NCI-H2081 treated with DMSO at 0.1 percent for 48 hours (cell line): ENCODE measurements at places on chromosomes 11 and 22.

GRCh38 chr11:96260067-96260511, 82.9 kb downstream of the MAML2 start:
- DNase-seq: no peak

GRCh38 chr22:30694171-30694639, 469 bp upstream of the OSBP2 start:
- no peak for DNase-seq

GRCh38 chr11:18408558-18409291, 3.4 kb upstream of the LDHC start:
- DNase-seq: no peak

GRCh38 chr11:102614485-102614884, 10.6 kb downstream of the MMP20 start:
- DNase-seq: no peak

DNA sequence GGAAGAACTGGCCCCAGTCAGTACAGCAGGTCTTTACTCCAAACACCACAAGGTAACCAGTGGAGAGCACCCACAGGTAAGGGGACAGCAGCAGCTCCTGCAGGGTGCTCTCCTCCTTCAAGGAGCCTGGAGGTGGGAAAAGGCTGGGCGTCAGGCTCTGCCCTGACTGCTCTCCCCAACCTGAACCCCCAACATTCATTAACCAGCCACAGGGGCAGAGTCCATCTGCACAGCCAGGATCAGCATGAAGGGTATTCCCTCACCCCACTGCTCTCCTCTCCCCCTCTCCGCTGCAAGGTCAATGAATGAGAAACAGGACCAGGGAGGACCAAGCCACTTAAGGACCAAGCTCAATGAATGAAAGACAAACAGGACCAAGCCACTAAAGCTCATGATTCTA, 3.7 kb downstream of the SLC37A4 start:
- DNase-seq: no peak

GRCh38 chr11:68481579-68482240, 21.2 kb downstream of the PPP6R3 start:
- no peak for DNase-seq

DNA sequence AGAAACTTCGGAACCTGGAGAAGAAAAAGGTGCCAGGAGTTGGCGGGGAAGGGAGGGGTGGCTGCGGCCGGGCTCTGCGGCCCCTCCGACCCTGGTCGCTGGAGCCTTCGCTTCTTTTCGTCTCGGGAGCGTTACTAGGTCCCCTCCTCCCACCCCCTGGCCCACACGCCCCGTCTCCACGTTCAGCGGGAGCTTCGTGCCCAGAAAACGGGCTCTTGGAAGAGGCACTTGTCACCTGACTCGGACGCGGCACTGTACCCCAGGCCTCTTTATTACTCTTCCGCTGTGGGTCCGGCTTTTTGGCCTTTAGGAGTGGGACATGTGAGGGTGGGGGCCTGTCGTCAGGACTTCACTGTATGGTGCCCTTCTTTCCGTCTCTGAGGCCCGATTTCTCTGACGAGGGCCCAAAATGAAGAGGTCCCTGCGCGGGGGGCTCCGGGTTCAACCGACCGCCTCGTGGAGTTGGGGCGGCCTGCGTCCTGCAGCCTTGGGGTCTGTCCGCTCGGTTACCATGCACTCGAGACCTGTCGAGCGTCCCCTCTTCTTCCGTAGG, 1.2 kb downstream of the CAPRIN1 start:
- DNase-seq: no peak

- no peak for DNase-seq
Observed at GRCh38 chr22:20618488-20618887, 111.1 kb downstream of the MED15 start.

GRCh38 chr11:60951606-60951903, 421 bp downstream of the SLC15A3 start:
- DNase-seq: no peak

DNA sequence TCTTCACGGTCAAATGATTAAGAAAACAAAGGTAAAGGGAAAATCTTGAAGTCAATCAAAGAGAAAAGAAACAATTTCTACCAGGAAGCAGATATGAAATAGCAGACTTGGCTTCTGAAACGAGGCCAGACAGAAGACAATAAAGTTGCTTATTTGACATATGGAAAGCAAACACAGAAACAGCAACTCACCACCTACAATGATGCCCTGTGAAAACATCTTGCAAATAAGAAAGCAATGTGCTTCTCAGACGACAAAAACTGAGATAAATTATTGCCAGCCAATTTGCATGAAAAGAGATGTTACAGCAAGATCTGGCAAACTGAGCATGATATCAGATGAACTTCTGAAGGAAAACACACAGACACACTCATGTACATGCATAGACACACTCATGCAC, 45.9 kb upstream of the CTSC start:
- DNase-seq: no peak

DNA sequence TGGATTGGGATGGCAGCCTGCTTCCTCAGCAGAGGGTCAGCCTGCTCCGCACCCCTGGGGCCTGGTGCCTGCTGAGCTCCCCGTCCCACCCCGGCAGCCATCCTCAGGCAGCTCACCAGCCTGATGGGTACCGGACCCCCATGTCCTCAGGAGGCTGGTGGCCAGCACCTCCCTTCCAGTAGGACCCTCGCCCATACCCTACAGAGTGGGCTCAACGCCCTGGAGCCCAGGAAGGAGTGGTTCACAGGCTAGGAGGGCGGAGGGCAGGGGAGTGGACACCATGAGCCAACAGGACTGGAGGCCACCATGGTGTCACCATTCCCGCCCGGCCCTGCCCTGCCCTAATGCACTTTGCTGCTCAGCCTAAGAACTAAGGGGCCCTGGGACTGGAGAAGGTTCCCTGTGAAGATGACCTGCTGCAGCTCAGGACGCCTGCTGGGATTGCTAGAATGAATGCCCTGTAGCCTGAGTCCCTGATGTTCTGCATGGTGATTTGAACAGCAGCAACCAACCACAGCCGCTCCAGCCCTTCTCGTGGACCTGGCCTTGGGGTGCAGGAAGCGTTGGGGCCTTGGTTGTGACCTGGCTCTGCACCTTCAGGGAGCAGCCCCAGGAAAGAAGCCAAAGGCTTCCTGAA, 1080.8 kb downstream of the BRD1 start:
- no peak for DNase-seq

GRCh38 chr22:33789690-33790253, 130.5 kb downstream of the LARGE1 start:
- DNase-seq: no peak

GRCh38 chr22:17930455-17931313, 93.7 kb downstream of the MICAL3 start:
- DNase-seq: no peak

GRCh38 chr22:17237038-17237668, 17.9 kb upstream of the ADA2 start:
- DNase-seq: no peak

DNA sequence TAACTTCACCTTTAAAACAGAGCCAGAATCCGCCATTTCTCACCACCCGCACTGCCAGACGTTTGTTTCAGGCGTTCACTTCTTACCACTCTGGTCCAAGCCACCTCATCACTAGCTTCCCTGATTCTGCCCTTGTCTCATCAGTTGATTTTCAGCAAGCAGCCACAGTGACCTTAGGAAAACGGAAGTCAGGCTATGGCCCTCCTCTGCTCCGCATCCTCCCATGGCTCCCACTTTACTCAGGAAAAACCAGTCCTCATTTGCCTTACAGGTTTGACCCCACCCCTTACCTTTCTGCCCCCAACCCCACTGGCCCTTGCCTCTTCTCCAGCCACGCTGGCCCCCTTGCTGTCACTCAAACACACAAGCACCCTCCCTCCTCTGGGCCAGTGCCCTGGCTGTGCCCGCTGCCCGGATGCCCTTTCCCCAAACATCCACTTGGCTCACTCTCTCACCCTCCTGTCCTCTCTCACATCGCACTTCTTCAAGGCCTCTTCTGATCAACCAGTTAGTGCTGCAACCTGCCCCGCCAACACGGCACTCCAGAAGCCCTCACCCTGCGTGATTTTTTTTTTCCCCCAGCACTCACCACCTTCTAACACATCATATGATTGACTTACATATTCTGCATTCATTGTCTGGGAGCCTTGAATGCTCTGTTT, 18.9 kb downstream of the TPST2 start:
- no peak for DNase-seq

DNA sequence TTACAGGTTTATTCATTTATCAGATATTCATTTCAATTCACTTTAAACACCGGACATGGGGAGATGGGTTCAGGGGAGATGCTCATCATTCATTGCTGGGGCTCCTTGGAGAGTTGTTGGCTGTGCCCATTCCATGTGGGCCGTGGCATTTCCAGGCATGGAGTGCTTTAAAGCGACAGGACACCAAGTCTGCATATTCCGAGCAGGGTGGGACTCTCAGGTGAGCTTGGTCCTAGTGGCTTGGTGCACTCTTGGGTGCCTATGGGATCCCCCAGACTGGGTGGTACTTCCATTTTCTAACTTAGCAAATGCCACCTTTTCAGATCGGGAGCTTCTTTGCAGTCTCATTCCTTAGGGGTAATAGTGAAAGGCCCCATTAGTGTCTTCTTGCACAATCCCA, 619.5 kb upstream of the CADM1 start:
- DNase-seq: no peak

GRCh38 chr11:46315033-46315738, 32.1 kb upstream of the DGKZ start:
- DNase-seq: no peak

DNA sequence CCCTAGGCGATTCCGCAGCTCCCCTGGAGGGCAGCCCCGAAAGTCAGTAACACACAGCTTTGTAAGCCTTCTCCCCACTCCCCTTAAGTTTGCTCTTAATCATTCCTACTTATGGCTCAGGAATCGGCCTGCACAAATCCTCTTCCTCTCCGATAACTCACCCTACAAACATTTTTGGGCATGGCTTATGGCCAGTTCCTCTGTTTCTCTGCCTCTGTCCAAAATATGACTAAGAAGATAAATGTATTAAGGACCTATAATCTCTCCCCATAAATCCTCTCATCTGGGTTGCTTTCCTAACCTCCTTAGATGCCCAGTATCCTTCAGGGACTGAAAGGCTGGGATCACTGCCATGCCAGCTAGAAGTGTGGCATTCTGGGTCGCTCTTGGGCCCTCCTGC, 41.0 kb downstream of the PAMR1 start:
- DNase-seq: no peak

GRCh38 chr11:74784234-74784633, 35.6 kb downstream of the RNF169 start:
- DNase-seq: no peak

DNA sequence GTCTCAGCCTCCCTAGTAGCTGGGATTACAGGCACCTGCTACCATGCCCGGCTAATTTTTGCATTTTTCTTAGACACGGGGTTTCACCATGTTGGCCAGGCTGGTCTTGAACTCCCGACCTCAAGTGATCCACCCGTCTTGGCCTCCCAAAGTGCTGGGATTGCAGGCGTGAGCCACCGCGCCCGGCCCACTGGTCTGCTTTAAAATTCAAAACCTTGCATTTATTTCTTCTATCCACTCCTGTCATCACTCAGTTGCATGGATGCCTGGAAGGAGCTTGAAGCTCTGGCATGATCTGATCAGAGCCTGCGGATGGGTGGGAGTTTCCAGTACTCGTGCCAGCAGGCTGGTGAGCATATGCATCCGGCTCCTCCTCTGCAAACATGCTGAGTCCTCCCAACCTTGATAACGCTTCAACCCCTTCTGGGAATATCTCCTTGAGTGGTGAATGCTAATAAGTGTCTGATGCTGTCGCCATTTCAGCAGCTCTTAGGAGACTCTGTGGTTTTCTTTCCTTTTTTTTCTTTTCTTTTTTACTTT, 39.6 kb downstream of the UBASH3B start:
- no peak for DNase-seq

DNA sequence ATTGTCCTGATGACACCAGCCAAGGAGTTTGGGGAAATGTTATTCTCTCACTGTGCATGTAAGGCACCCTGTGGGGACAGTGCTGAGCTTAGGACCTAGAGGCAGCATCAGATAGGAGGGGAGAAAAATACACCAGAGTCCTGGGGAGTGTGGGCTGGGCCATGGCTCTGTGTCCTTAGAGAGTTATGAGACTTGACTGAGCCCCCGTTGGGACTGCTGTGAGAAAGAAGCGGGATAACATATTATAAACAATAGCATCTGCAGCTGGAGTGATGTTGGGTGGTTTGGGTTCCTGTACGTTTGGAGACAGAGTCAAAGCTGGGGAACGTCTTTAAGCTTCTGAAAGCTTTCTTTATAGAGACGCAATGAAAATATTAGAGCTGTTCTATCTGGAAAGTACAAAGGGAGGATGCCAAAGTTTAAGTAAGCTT, 90.9 kb upstream of the CRTAM start:
- no peak for DNase-seq

DNA sequence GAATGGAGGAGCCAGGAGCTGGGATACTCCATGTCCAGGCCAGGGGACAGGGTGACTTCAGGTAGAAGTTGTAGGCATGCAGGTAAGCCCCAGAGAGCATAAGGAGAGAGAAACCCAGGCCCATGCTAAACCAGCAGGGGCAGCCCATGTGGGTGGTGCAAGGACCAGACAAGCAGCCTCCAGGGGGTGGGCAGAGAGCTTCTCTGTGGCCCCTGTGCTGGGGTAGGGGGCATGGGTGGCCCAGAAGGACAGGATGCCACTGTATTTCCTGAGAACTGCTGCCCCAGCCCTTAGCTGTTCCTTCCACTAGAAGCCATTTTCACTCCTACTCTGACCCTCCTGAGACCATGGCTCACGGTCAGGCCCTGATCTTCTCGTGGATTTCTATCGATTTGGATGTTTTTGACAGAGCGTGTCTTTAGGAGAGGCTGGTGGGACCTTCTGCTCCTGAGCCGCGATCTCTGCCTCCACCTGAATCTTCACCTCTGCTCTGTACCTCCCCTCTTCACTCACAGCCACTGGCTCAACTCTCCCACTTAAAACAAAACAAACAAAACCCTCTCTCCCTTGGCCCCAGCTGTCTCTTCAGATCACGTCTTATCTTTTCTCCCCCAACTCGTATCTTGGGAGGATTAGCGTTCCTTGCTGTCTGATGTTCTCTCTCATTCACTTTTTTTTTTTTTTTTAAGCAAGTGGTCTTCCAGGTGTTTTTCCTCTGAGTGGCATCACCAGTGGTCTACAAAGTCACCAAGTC, 112.2 kb downstream of the NECTIN1 start:
- DNase-seq: no peak

- DNase-seq: no peak
Observed at GRCh38 chr11:68653486-68654430, 30.6 kb upstream of the GAL start.

DNA sequence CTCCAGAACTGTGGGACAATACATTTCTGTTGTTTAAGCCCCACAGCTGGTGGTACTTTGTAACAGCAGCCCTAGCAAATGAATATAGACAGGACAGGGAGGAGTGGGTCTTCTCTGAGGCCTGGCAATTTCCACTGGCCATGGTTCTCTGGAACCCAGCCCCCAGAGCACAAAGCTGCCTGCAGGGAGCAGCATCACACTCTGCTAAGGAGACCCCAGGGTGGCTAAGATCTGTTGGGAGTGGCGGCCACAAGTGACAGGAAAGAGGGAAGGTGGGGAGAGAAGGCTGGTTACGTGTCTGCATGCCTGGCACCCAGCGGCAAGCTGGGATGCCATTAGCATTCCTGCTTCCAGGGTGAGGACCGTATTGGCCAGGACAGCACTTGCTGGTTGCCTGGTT, 211.9 kb downstream of the ST3GAL4 start:
- DNase-seq: no peak

- no peak for DNase-seq
Observed at GRCh38 chr22:46894081-46894671, 131.7 kb downstream of the TBC1D22A start.
